Activated T-helper 1 cell treated with Interleukin-2 at 50 U/mL for 16 hours (primary cell): ENCODE measurements at places on chromosomes 5 and 9.

DNA sequence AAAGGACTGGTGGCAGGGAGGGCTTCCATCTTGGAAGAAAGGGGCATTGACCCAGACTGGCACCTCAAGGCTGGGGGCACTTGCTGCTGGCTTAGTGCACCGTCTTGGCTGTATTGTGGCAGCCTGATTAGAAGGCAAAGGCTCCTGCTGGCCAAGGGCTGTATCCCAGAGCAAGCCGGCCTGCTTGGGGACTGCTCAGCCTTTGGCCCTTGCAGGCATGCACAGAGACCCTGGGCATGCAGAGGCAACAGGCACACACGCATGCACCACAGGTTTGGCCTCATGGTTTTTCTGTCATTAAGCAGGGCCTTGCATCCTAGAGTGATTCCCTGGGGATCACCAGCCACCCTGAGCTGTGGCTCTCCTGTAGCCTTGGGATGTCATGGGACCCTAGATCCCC is 29.0 kb downstream of the PITX1 start:
- no peak for DNase-seq

DNA sequence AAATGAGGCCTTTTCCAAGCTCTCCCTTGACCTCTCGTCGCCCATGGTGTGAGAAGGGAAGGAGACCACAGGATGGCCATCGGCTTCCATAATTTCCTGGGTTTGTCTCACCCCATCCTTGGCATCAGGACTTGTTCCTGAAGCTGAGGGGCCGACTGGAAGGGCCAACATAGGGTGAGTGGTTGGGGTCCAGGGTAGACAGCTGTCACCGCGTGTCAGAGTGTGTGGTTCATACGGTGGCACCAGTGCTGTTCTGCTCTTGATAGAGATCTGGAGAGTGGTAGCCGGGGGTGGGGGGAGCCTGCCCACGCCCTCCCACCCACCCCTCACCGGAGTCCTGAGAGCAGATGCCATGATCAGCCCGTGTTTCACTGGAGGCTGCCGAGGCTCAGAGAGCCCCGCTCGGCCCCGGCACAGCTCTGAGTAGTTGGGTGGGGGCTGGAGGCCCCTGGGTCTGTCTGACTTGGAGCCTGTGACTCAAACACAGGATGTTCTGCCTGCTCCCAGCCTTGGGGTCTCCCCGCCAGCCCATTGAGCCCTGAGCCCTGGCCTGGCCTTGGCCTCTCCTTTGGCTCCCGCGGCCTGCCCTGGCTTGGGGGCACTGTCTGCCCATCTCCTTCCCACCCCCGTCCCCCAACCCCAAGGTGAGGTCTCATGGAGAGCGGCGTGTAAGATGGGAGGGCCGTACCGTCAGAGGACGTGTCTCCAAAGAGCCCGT is 53.1 kb upstream of the IER5L start:
- no peak for DNase-seq

DNA sequence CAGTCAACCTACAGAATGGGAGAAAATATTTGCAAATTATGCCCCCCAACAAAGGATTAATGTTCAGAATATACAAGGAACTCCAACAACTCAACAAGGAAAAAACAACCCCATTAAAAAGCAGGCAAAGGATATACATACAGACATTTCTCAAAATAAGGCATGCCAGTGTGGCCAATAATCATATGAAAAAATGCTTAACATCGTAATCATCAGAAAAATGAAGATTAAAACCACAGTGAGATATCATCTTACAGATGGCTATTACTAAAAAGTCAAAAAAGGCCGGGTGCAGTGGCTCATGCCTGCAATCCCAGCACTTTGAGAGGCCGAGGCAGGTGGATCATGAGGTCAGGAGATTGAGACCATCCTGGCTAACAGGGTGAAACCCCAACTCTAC is 103.2 kb downstream of the KLHL3 start:
- DNase-seq, result no peak

- DNase-seq, result no peak
These were observed 66.1 kb downstream of the PAPPA start for GRCh38 chr9:116219686-116220085.

DNA sequence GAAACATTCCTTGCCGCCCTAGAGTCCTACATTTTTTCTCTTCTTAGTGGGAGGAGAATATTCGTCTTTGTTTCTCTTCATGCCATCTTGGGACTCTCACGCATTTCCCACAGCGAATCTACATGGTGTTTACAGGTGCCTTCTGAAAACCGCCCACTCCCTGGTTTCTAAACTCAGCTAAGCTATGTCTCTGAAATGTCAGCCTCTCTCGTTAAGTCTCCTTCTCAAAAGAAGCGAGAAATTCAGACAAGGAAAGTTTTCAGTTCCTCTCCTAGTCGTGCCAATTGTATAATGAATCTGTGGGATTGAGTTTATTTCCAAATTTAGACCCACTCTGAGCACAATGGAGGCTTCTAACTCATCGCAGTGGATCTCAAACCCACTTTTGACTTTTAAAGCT is 186.8 kb upstream of the NFIB start:
- DNase-seq, result no peak

- no peak for DNase-seq
These were observed 20.8 kb upstream of the CEP120 start for GRCh38 chr5:123444016-123444415.

DNA sequence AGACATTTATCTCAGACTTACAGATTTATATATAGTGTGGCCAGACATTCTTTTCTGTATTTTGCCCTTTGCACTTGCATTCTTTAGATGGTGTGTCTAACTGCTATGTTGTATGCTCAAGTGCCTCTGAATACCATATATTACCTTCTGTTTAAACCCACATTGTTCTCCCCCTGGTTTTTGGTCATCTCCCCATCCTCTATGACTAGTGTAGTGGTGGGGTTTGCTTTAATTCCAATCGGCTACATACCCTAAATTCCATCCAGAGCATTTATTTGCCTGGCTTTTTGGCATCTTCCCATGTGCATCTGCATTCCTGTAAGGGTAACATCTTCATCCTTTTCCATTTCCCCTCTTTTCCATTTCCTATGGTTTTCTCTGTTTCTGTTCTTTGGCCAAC is 271.0 kb upstream of the SLC30A5 start:
- DNase-seq, result no peak

DNA sequence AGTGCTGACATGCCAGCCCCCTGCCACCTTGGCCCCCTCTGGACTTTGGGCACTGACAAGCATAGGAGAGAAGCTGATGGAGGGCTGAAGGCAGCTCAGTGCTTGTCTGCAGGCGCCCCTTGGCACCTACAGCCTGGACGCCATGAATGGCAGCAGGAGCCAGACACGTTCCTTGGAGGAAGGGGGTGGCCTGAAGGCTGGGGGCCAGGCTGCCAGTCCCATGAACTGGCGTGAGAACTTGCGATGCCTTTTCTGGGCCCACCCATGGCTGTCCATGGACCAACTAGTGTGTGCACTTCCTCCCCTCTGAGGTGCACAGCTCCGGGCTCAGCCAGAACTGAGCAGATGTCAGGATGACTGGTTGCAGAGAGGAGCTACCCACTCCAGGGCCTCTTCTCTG is 99.0 kb upstream of the RANBP6 start:
- DNase-seq, result no peak

- peak; percentile 15 for DNase-seq
These were observed 569 bp downstream of the HINT2 start for GRCh38 chr9:35814106-35814840.

GRCh38 chr5:64628901-64629300 is 61.4 kb upstream of the SHISAL2B start:
- no peak for DNase-seq

DNA sequence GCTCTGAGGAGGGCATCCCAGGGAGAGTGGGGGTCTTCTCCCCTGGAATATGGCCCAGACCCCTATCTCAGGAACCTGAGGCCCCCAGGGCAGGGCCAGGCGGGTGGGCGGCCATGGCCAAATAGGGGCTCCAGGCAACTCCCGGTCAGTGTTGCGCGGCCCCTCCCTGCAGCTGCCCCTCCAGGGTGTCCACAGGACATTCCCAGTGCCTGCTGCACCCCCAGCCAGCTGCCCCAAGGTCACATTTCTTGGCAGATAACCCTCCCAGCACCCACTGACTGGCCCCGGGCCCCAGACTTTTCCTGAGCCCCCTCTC is 53.6 kb upstream of the EGFL7 start:
- DNase-seq, result no peak

DNA sequence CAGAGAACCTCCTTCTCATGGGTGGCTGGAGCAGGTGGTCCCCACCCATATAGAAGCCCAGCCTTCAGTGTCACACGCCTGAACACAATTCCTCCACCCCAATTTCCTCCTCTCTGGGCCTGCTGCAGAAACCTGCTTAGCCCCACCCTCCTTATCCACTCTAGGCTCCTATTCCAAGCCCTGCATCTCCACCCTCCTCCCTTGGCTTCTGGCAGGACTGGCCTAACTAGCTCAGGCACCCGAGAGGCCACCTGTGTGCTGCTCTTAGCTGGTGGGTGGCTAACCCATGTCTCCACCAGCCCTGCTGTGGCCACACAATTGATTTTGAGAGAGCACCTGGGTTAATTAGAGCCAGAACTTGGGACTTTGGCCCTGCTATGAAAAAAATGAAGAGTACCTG is 77.3 kb upstream of the ATP10B start:
- no peak for DNase-seq

- DNase-seq, result no peak
These were observed 65.4 kb upstream of the ARAP3 start for GRCh38 chr5:141747152-141748141.

DNA sequence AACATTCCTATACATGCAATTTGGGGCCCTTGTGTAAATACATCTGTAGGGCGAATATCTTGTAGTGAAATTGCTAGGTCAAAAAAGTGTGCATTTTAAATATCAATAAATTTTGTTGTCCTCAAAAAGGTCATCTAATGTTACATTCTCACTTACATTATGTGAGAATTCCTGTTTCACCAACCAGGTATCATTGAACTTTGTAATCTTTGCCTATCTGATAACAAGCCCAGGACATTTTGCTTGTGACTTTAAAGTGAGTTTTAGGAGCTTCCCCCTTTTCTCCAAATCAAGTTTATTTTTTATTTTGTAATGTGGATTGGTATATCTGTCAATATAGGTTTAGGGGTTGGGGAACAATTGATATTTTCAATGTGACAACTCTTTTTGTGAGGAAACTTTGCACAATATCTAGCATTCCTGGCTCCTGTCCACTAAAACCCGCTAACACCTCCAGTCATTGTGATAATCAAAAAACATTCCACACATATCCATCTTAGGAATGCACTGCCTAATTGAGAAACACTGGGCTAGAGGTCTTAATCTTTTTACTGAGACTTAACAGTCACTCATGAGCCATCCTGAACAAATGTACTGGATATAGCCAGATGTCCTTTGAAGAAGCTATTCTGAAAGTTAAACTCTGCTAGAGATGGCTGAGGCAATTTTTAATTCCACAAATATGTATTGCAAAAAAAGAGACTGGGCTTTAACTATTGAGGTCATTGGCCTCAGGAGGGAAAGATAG is 72.5 kb upstream of the SLC1A1 start:
- no peak for DNase-seq

DNA sequence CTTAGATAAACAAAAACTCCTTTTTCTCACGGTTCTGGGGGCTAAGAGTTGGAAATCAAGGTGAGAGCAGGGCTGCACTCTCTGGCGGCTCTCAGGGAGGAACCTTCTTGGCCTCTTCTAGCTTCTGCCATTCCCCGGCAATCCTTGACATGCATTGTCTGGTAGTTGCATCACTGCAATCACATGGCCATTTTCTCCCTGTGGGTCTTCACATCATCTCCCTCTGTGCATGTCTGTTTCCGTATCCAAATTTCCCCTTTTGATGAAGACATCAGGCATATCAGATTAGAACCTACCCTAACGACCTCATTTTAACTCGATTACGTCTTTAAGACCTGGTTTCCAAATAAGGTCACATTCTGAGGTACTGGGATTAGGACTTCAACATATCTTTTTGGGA is 129.2 kb upstream of the MAN2A1 start:
- no peak for DNase-seq

DNA sequence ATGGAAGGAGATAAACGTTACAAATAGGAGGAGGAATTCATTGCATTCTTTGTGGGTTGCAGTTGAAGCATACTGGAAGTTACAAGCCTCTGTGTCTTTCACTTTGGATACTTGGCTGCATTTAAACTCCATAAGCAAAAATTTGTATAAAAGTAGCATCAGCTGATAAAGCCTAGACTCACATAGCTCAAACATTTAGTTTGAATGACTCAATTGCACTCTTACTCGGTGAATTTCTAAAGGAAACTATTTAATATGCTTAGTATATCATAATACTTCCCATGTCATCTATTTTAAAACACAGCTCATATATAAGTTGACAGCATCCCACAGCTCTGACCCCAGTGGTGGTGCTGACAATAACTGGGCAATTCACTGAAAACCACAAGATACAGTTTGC is 596.6 kb upstream of the ZNF608 start:
- no peak for DNase-seq

- DNase-seq, result no peak
These were observed 453.3 kb downstream of the KIF4B start for GRCh38 chr5:155466851-155467250.

DNA sequence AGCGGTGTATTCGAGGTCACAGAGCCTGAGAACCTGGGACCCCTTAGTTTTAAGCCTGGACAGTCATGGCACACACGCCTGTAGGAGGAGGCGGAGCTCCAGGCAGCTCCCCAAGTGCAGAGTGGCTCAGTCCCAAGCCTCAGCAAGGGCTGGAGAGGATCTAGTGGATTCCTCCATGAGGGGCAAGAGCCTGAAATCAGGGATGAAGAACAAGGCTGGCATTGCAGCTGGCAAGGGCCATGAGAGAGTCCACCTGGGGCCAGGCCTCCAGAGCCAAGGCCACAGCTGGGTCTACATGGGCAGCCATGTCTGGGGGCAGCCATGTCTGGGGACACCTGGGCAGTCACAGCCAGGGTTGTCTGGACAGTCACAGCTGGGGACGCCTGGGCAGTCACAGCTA is 21.9 kb downstream of the ADAMTSL2 start:
- no peak for DNase-seq

GRCh38 chr9:8304720-8305119 is 505.1 kb upstream of the DMAC1 start:
- no peak for DNase-seq

DNA sequence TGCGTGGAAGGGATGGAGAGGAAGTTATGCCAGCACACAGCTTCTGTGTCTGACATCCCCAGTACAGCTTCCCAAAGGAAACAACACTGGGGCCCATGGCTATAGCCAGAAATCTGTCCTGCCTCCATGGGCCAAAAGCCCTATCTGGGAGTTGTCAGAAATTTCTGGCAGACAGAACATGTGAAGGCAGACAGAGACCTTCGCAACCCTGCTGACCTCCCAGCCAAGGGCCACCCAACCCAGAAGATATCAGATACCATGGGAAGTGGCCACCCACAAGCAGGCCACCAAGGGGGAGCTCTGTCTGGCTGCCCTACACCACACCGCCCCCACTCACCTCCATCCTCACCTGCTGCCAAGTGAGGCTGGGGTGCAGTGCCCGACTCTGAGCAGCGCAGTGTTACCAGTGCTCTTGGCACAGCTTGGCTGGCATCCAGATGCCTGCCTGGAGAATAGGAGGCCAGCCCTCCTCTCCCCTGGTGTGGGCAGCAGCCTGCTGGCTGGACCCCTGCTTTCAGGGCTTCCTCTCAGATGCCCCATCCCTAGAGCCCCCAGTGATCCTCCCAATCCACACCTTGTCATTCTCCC is 61.6 kb upstream of the NEURL1B start:
- no peak for DNase-seq

- no peak for DNase-seq
These were observed 218.1 kb downstream of the TRIM32 start for GRCh38 chr9:116905171-116905588.

- DNase-seq, result no peak
These were observed 101.9 kb downstream of the F2RL2 start for GRCh38 chr5:76521240-76521758.
